ENCODE measurements at places on chromosomes 1 and 21.

GRCh38 chr1:236343246-236343870 is 50.7 kb upstream of the EDARADD start:
- no peak for DNase-seq

DNA sequence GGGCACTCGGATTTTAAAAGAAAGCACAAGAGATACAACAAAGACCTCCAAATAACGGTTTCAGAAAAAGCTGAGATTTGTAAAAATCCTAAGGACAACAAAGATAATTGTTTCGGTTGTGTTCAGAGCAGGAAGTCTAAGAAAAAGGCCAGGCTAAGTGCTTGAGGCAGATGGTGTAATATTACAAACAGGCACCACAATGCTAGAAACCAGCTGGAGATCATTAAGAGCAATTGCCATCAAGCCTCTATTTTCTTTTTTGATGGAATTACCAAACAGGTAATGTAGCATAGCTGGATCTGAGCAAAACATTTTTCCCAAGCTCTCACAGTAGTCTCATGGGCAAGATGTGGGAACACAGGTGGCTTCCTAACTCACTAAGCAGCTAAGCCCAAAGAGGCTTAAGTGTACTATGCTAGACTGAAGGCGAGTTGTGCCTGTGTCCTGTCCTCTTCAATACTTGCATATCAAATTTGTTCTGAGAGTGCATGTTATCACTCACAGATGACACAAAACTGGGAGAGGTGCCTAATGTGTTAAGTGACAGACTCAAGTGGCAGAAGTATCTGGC is 161.6 kb downstream of the GLUL start:
- no peak for DNase-seq

- no peak for DNase-seq
Observed at GRCh38 chr1:39043513-39043912, 17.4 kb downstream of the NDUFS5 start.

DNA sequence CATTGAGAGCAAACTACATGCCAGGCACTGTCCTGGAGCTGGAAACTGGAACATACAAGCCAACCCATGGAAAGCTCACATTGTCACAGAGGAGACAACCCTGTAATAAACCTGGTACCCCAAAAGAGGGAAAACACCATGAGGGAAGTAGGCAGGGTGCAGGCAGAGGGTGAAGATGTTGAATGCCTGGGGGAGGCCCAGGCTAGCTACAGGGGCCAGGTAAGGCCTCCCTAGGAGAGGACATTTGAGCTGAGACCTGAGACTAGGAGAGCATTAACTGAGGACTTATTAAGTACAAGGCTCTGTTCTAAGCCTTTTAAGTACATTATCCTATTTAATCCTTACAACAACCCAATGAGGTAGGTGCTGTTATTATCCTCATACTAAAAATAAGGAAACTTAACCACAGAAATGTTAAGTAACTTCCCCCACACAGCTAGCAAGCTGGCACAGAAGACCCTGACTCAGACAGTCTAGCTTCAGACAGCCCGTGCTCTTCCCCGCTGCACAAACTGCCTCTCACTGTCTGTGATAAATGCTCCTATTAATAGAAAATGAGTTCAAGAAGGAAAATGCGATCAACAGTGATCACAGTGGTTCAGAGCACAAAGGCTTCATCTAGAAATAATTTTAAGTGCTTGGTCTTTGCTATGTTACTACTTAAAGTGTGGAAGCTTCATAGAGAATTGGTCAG is 41.8 kb downstream of the ZNF281 start:
- DNase-seq = no peak

DNA sequence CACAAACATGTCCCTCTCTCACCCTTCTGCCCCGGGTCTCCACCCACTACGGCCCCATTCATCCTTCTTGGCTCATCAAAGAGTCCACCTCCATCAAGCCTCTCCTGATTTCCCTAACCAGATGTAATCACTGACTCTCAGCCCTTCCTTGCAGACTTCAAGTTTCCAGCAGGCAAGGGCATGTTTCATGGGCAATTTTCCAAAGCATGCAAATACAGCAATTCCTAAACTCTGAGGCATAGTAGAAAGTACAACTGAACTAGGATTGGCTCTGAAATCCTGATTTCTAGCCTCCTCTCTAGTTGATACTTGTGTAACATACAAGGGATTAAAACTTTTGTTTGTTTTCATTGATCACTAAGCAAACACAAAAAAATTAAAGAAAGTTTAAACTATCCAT is 109.1 kb upstream of the GADD45A start:
- no peak for DNase-seq

DNA sequence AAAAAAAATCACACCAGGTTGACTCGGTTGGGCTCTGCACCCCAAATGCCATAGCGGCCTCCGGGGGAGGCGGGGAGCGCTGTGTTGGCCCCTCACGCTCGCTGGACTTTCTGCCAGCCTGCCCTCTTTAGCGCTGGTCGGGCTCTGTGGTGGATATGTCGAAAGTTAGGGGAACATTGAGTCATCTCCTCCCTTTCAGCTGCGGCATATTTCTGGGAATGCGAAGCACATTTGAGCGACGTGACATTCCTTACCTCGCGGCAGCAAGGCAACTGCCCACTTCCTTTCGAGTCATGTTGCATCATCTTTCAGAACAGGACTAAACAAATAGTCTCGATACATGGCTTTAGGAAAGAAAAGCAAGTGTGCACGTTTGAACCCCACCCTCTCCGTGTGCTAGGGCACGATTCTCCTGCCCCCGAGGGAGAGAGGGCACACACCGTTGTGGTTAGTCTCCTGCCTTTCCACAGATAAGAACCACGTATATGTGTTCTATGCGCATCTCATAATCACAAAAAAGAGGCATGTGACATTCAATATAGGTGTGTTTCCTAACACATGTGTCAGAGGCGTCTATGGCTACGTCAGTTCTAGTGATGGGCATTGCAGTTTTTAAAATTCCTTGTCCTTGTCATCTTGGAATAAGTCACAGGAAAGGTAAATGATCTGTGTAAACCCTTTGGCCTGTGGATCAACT is 105.9 kb upstream of the SLC45A1 start:
- DNase-seq = no peak

DNA sequence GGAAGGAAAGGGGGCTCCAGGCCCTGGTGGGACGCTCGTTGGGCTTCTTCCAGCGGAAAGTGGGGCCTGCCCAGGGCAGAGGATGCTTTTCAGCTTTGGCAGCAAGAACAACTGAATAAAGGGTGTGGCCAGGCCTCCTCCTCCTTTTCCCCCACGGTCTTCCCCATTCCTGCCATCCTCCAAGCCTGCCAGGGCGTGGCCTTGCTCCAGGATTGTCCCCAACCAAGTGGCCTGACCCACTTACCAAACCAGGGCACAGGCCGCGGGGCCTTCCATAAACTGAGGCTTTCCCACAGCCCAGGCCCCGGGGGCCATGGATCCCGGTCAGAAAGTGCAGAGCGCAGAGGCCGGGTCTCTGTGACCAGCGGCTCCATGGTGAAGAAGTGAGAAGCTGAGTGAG is 33.6 kb downstream of the CASZ1 start:
- no peak for DNase-seq

GRCh38 chr21:37130971-37131370 is 57.9 kb downstream of the TTC3 start:
- no peak for DNase-seq

- DNase-seq = no peak
Observed at GRCh38 chr1:97277891-97278654, 556.5 kb downstream of the PTBP2 start.

- DNase-seq = no peak
Observed at GRCh38 chr1:228062085-228062791, 20.3 kb upstream of the ARF1 start.

DNA sequence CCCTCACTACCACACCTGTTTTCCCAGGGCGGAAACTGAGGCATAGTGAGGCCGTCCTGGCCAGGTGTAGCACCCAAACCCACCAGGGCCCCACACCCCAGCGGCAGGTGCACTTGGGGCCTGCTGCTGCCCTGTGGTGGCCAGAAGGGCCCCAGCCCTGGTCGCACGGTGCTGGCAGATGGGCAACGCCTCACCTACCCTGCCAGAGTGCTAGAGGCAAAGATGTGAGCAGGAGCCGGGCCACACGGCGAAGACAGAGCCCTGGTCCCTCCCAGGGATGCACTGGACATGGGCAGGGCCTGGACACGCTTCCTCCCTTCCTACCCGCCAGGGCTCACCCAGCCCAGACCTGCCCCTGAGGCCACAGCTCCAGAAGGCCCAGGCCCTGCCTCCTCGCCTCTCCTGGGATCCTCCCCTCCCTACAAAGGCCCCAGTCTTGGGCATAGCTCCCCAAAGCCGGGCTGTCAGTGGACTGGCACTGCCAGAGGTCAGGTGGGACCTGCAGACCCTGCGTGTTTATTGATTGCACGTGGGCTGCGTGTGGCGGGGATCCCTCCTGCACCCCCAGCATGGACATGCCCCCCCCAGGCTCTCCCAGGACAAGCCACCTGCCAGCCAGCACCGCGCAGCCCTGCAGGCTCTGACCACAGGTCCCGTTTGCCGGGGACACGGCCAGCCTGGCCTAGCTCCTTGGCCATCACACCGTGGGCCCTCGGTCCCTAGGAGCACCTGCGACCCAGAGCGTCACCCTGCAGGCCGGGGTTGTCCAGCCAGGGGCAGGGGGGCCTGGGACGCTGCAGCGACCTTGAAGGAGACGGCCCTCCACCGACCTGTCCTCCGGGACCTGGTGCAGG is 44.1 kb downstream of the MEGF6 start:
- DNase-seq = no peak

GRCh38 chr1:176648556-176648955 is 185.6 kb downstream of the PAPPA2 start:
- no peak for DNase-seq

DNA sequence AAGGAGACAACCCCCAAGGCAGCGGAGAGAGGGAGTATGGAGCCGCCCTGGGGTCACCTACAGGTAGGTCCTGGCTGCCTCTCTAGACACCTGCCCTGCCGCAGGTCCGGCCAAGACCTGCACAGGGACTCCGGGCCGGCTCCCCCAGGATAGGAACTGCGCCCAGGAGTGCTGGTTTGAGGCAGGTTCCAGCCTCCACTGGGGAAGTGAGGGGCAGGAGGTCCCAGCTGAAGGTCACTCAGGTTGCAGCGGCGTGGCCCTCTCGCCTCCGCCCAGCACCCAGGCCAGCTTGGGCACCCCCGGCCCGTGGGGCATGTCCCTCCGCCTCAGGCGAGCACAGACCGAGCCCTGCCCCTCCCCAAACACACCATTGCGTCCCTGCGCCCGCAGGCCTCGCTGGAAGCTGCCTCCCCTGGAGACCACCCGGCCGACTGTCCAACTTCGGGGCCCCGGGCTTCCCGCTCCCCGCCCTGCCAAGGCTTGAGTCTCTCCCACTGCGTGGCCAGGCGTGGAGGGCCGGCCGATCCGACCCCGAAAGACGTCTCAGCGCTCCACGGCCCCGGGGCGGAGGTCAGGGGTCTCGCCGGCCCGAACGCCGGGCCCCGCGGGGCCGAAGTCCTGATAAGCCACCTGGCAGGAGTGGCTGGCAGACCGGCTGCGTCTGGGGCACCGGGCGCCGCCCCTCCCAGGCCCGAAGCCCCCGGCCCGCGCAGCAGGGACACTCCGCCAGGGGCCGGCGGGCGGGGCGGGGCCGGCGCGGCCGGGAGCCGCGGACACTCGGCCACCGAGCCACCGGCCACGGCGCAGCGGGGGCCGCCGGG is 1.4 kb upstream of the SKI start:
- no peak for DNase-seq

DNA sequence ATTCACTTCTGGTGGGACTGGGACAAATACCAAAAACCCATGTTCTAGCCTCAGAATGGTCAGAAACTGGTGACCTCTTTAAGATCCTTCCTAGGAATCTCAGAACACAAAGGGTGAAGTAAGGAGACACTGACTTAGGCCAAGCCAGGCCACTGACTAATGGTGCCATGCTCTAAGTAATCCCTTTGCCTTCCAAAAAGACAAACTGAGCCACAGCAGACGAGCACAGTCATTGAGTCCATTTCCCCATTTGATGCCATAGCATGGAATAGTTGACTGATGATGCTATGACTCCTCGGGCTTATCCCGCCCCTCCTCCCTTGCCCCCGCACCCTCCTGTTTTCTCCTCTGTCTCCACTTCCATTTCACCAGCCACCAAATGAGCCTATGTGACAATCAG is 145.8 kb upstream of the ZNF648 start:
- DNase-seq = no peak

DNA sequence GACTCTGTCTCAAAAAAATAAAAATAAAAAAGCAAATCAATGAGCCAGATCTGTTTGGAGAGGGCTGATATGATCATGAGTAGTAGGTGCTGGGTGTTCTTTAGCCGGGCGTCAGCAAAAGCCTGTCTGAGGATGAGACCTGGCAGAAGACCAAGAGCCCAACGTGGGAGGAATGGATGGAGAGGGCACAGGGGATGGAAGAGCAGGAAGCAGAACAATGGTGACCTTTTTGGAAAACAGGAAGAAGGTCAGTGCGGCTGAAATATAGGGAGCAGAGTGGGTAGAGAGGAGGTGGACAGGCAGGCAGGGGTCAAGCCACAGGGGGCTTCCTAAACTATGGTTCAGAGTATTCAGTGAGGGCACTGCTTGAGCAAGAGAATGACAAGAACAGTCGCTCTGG is 30.9 kb downstream of the VWA5B1 start:
- DNase-seq = no peak

DNA sequence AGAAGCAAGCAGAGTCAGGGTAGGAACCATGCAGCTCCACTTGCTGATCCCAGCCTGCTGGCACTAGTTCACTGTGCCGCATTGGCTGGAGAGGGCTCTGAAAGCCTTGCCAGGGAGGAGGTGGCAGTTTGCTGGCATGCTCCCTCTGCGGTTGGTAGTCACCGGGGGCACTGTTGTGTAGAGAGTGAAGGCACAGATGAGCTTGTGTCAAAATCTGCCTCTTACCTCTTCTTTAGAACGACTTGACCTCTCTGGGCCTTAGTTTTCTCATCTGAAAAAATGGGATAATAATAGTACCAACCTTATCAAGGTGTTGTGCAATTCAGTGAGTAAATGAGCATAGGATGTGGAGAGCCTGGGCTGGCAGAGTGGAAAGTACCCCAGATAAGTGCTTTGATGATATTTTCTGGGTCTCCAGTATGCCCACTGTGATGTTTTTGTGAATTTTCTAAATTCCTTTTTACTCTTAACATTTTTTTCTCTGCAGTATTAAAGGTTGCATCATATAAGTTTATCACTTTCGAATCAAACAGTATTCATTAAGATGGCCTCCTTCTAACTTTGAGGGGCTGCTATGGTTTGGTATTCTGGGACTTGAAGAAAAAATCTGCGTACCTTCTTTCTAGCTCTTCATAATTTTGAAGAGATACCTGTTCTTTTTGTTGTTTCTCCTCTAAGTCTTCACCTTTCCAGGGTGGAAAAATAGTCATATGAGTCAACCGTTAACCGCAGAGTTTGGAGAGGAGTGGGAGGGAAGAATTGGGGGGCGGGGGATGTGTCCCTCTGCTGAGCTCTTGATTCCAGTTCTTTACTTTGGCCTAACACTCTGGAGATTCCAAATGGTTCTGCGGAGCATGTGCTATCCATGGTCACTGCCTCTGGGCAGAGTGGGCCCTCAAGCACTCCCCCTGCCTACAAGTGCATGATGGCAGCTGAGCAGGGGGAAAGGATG is 26.8 kb downstream of the SZRD1 start:
- DNase-seq = no peak

GRCh38 chr1:95023399-95024043 is 49.2 kb downstream of the ALG14 start:
- DNase-seq = no peak

GRCh38 chr1:7418442-7419080 is 352.5 kb upstream of the VAMP3 start:
- no peak for DNase-seq

GRCh38 chr1:165355139-165355976 is 1.2 kb downstream of the LMX1A start:
- no peak for DNase-seq

GRCh38 chr1:36502616-36503015 is 19.9 kb upstream of the CSF3R start:
- DNase-seq = no peak

Data from activated CD4-positive, alpha-beta T cell treated with anti-CD3 and anti-CD28 coated beads for 4 hours (primary cell).